ENCODE measurements at places on chromosomes 1 and 21. TPM values are rescaled to one million over a fixed set of nuclear protein-coding genes. Genes with fewer than 3 reads are reported as not detected.

The CIART gene
- total RNA-seq, result 11.8 TPM

The ATP1A4 gene
- 0.40 TPM for total RNA-seq

The SLC45A3 gene
- total RNA-seq, result 6.9 TPM

The PPIAL4G gene
- total RNA-seq, result not detected

The PRELP gene
- 22.9 TPM for total RNA-seq

The OR6P1 gene
- total RNA-seq, result not detected

The RNF223 gene
- total RNA-seq, result not detected

The CFHR4 gene
- not detected for total RNA-seq

The ELF3 gene
- total RNA-seq, result 0.65 TPM

- DNase-seq, result no peak
Measured at GRCh38 chr1:119733754-119734153, 22.0 kb downstream of the PHGDH start.

GRCh38 chr1:106699433-106699832 is 357.0 kb upstream of the PRMT6 start:
- no peak for DNase-seq

DNA sequence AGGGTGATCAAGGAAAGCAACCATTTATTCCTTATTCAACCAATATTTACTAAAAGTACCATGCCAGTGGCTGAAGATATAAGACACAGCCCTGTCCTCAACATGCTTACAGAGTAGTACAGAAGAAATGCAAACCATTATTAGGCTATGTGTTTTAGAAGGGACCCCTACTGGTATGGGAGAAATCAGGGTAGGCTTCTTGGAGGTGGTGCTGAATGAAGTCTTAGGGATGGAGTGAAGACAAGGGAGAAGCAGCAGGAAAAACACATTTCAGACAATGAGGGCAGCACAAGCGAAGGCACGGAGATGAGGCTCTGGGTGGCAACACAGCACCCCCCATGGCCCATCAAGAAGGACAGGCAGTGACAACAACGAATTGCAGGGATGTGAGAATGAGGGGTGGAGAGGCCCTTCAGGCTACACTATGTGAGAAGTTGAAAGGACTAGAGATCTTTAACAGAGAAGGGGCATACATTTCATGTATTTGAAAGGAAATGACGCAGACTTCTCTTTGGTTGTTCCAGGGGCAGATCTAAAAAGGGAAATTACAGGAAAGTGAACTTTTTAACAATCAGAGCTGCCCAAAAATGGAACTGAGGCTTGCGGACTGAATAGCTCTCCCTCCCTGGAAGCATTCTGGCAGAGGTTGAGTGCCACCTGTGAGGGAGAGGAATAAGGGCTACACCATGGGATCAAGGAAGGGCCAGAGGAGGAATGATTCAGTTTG is 16.8 kb upstream of the CD58 start:
- no peak for DNase-seq

DNA sequence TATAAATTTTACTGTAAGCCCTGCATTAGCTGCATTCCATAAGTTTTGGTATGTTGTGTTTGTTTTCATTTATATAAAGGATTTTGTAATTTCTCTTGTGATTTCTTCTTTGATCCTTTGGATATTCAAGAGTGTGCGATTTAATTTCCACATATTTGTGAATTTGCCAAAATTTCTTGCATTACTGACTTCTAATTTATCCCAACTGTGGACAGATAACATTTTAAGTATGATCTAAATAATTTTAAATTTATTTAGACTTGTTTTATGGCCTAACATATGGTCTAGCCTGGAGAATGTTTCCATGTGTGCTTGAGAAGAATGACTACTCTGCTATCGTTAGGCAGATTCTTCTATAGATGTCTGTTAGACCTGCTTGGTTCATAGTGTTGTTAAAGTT is 23.2 kb downstream of the RPE65 start:
- no peak for DNase-seq

GRCh38 chr1:42170779-42171621 is 6.5 kb upstream of the GUCA2A start:
- no peak for DNase-seq

- DNase-seq, result no peak
Measured at GRCh38 chr1:116510361-116510760, 60.5 kb downstream of the CD58 start.

DNA sequence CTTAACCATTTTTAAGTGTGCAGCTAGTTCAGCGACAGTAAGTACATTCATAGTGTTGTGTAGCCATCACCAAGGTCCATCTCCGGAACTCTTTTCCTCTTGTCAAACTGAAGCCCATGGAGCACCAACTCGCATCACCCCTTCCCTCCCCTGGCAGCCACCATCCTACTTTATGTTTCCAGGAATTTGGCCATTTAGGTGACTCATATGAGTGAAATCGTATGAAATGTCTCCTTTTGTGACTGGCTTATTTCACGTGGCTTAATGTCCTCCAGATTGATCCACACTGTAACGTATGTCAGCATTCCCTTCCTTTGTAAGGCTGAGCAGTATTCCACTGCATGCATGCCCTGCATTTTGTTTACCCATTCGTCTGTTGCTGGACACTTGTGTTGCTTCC is 2.5 kb downstream of the COL6A2 start:
- no peak for DNase-seq

GRCh38 chr1:117541585-117541984 is 64.3 kb upstream of the TENT5C start:
- no peak for DNase-seq

GRCh38 chr1:100930494-100930893 is 34.6 kb downstream of the SLC30A7 start:
- no peak for DNase-seq

DNA sequence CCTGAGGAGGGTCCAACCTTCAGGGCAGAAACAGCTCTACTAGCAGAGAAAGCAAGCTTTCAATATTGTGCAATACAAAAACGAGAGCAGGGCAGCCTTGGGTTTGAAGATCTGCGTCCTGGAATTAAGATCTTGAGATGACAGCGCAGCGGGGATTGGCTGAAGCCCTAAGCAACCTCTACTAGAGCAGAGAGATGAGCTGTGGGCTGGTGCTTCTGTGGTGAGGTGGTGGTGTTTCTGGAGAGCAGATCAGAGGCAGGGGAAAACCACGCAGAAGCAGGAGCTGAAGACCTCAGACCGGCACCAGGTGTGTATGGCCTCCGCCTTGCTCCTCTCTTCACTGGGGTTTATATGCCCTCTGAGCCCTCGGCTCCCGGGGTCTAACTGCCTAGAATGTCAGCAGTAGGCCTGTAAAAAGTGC is 12.5 kb downstream of the TRAF3IP3 start:
- DNase-seq, result no peak

DNA sequence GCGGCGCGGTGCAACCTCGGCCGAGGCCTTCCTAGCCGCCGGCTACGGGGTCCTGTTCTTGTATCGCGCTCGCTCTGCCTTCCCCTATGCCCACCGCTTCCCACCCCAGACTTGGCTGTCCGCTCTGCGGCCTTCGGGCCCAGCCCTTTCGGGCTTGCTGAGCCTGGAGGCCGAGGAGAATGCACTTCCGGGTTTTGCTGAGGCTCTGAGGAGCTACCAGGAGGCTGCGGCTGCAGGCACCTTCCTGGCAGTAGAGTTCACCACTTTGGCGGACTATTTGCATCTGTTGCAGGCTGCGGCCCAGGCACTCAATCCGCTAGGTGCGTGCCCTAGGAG is 379 bp downstream of the PPCS start:
- no peak for DNase-seq

- DNase-seq, result no peak
Measured at GRCh38 chr1:50426702-50427085, 3.5 kb upstream of the DMRTA2 start.
